WERI-Rb-1 (cell line): ENCODE measurements at places on chromosomes 6 and 20.

- no peak for DNase-seq
Measured at GRCh38 chr20:23519556-23519955, 28.6 kb downstream of the CST8 start.

DNA sequence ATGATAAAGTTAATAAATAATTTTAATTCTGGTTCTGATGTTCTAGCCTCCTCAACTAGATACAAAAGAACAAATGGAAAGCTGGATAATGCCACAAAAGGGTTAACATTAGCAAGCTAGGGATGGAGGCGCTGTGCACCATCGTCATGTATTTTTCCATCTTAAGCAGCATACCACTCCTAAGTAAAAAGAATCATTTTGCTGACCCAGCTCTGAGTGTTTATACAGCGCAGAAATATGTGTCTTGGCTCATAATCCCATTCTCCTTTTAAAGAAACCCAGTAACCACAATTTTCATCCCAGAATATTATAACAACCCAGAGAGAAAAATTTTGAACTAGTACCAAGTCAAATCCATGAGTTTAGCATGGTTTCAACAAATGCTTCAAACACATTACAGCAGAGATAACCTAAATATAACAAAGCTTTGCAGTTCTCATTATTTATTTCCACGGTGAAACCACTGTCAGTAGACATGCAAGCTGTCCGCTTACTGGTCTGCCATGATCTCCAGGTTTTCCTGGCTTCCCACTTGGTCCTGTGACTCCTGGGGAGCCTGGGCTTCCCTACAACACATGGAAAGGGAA lies 111.1 kb downstream of the COL12A1 start:
- no peak for DNase-seq

GRCh38 chr6:107121266-107121665 lies 6.0 kb upstream of the BEND3 start:
- DNase-seq, result no peak

GRCh38 chr6:37624606-37625574 lies 72.8 kb downstream of the MDGA1 start:
- DNase-seq, result no peak

DNA sequence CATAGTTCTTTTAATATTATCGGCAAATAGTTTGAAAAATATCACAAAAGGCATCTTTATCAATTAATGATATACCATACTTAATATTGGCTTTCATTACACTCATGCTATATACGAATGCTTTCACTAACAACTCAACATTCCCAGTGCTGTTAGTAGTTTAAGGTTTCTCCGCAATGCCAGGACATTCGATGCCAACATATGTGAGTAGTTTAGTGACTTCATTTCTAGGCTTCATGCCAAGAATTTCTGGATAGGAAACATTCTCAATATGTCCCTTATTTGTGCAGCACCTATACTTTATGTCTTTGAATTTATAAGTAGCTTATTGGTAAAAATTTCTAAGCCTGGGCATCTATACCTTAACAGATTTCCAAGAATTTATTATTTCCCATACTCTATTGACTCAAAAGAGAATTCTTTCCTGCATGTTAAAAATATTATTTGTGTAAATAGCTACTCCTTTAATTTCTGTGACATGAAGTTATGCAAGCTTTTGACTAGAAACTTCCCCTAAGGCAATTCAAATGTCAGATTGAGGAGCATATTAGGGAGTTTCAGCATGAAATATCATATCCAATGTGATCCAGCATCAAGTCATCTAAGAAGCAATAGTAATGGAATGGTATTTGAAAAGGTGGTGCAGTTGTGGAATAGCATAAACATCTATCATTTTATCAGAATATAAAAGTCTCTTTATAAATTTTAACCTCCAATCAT lies 236.0 kb upstream of the STXBP5 start:
- DNase-seq, result no peak

DNA sequence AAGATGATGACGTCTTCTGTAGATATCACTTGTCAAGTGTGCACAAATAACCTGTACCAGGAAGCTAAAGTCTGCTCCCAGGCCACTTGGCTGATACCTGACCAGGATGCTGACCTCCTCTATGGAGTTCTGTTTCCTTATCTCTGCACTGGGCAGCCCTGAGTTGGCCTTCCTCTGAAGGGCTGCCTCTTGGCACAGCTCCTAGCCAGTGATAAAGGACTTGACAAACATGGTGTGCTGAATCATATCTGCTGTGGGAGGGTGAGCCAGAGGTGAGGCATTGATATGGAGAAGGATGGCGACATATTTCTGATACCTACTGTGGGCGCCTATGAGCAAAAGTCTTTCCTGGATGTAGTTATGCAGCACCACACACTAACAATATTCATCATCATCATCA lies 32.8 kb upstream of the FOXA2 start:
- no peak for DNase-seq

DNA sequence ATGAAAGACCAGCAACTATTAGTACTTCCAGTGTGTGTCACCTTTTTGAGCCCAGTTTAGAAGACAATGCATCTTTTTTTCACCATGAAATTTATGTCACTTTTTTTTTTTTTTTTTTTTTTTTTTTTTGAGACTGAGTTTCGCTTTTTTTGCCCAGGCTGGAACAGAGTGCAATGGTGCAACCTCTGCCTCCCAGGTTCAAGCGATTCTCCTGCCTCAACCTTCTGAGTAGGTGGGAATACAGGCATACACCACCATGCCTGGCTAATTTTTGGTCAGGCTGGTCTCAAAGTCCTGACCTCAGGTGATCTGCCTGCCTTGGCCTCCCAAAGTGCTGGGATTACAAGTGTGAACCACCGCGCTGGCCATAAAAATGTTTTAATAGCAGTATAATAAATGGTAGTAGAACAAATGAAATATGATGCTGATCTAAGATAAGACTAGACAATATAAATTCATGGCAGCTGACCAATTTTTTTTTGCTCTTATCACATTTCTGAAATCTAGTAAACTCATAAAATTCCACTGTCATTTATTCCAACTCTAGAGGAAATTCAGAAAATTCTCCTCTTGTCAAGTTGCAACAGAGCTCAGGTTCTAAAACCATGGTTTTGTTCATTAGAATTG lies 21.3 kb downstream of the NHSL1 start:
- DNase-seq, result no peak

- DNase-seq, result no peak
Measured at GRCh38 chr6:32659856-32660595, 6.4 kb downstream of the HLA-DQB1 start.

- DNase-seq, result no peak
Measured at GRCh38 chr20:59999502-59999901, 41.3 kb downstream of the CDH26 start.

- no peak for DNase-seq
Measured at GRCh38 chr6:44824567-44824966, 437.1 kb downstream of the CDC5L start.

GRCh38 chr20:8798505-8798904 lies 270.4 kb upstream of the PLCB4 start:
- no peak for DNase-seq

GRCh38 chr6:143427109-143427817 lies 23.2 kb downstream of the ADAT2 start:
- peak; percentile 75 for DNase-seq

- DNase-seq, result no peak
Measured at GRCh38 chr20:22821081-22821727, 213.9 kb upstream of the SSTR4 start.

- DNase-seq, result no peak
Measured at GRCh38 chr20:20466341-20466879, 98.5 kb downstream of the INSM1 start.

DNA sequence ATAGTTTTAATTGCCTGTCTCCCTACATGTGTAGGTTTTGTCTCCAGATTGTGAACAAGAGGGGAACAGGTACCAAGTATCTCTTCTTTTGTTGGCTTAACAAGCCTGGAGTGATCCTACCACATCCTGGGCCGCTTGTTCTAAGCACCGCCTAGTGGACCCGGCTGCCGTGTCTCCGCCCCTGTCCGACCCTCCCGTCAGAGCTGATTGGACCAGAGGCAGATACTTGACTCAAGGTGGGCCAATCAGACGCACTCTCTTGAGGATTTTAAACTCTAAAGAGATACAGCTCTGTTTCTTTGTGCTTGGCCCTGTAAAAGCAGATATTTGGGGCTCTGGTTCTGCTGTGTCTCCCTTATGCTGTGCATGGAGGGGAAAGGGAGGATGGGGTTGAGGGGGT lies 68.2 kb downstream of the PRDM1 start:
- no peak for DNase-seq

- no peak for DNase-seq
Measured at GRCh38 chr6:30450909-30451841, 38.1 kb upstream of the HLA-E start.

GRCh38 chr6:44284121-44284520 lies 13.9 kb downstream of the TMEM151B start:
- DNase-seq, result no peak

- DNase-seq, result no peak
Measured at GRCh38 chr6:75505424-75505823, 11.8 kb upstream of the FILIP1 start.

GRCh38 chr6:112234601-112235000 lies 19.8 kb downstream of the LAMA4 start:
- DNase-seq, result no peak

- DNase-seq, result no peak
Measured at GRCh38 chr20:21968486-21968885, 263.0 kb downstream of the PAX1 start.

DNA sequence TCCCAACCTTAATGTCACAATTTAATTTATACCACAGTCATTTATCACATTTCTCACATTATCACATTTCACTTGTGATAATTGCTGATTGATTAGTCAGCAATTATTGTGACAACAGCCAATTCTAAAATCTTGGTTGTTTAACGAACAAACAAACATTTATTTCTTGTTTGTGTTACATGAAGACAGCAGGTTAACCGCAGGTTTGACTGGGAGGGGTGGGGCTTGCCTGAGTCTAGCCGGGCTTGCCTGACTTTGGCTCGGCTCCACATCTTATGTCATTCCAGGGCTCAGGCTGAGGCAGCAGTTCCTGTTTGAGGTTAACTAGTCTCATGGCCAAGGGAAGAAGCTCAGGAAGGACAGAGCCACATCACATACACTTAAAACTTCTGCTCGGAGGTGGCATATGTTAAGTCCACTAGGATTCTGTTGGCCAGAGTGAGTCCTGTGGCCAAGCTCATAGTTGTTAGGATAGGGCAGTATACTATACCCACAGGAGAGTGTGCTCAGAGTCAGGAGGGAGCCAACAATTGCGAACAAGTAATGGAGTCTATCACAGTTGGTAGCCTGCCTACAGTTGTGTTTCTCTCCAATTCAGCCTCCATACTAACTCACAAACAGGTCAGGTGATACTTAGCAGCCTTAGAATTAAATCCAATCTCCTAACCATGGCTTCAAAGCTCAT lies 90.0 kb upstream of the IFNGR1 start:
- DNase-seq, result no peak

DNA sequence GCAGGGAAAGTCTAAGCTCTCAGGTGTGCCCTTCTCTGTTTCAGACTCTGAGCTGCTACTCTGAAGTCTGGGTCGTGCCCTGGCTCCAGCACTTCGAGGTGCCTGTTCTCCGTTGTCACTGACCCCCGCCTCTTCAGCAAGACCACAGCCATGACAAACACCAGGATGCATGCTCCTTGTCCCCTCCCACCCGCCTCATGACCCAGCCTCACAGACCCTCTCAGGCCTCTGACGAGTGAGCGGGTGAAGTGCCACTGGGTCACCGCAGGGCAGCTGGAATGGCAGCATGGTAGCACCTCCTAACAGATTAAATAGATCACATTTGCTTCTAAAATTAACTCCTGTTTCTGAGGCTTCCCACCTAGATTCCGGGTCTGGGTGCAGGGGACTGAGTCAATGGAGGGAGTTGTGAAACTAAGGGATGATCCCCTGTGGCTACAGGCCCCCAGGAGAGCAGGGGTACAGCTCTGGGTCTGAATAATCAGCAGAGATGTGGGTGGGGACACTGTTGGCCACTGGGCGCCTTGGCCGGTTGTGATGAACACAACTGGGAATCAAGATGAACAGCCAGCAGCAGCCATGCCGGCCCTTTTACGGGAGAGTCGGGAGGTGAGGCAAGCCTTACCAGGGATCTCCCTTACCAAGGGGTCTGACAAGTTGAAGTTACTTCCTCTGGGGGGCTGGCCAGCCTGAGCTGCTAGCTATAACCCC lies 10.7 kb downstream of the CST7 start:
- no peak for DNase-seq

- DNase-seq, result no peak
Measured at GRCh38 chr6:99521633-99522151, 6.5 kb upstream of the USP45 start.

- DNase-seq, result no peak
Measured at GRCh38 chr20:5044075-5044620, 42.8 kb upstream of the SLC23A2 start.

DNA sequence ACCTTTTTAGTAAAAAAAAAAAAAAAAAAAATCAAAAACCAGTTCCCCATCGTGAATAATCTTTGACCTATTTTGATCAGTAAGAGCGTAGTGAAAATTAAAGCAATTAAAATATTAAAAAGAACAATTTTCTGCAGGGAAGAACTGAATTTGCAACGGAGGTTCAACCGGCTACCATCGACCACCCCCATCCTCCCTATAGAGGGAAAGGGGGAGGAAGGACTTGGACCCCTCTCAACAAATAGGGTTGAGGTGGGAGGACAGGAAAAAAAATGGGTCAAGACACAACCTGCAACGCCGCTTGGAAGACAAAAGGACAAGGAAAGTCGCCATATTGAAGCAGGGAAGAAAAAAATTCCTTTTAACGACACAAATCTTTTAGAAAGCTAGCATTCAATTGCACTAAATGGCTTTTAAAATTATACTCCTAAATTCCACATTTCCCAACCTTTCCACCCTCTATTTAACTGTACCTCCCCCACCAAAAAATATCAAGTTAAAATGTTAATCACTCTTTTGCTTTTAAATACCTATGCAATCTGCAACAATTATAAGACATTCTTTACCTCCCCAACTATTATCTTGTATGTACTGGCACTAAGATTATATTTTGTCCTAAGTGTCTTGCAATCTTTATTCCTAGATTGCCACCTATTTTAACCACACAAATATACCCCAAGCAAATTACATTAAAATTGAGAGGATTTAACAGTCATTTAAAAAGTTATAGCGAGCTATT lies 1.7 kb downstream of the PPP1R10 start:
- peak; percentile 63 for DNase-seq

DNA sequence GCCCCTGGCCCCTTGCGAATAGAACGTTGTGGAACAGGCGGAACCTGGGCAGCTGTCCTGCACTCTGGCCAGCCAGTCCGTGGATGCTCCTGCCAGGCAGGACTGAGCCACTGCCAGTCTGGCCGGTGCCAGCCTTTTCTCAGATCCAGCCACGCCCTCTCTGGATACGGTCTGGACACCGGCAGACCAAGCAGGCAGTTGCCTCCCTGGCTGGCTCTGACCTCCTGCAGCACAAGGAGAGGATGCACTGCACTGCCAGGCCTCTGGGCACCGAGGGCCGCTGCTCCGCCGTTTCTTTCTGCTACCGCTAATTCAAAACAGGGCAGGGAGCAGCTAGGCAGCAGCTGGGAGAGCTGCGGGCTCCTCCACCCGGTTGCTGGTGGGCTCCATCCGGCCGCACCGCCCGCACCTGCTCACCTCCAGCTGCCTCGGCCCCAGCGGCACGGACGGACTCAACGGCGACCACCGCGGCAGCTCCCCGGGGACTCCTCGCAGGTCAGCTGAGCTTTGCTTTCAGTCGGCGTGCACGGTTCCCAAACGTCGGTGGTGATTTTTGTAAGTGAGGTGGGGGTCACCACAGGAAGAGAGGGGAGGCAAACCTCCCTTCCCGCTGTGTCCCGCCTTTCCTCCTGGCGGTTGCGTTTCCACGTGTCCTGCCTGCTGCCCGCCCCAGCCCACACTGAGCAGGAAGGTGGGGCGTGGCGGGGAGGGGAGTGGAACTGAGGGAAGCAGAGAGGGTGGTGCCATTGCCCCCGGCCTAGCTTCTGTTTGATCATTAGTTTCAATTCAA lies 30.3 kb upstream of the AFDN start:
- no peak for DNase-seq
